ENCODE measurements at places on chromosomes 7 and 10. TPM values are rescaled to one million over a fixed set of nuclear protein-coding genes. Genes with fewer than 3 reads are reported as not detected.
A peak's percentile ranks its signal among the peaks of the same experiment; 100 is the strongest.

DNA sequence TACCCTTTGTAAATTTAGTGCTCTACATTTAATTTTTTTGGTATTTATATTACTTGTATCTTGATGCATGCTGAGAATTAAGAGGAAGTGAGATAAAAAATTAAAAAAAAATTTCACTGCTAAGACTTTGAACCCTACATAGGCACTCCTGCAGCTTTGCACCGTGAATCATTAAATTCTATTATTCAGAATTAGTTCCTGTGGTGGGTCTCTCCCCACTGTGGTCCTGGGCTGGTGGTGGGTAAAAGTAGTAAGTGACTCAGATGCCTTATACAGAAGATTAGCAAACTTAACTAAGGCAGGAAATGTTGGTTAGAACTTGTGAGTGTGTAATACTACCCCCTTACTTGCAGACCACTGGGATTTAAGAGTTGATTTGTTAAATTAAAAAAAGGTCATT lies 72.6 kb downstream of the AP3M1 start:
- DNase-seq = no peak

DNA sequence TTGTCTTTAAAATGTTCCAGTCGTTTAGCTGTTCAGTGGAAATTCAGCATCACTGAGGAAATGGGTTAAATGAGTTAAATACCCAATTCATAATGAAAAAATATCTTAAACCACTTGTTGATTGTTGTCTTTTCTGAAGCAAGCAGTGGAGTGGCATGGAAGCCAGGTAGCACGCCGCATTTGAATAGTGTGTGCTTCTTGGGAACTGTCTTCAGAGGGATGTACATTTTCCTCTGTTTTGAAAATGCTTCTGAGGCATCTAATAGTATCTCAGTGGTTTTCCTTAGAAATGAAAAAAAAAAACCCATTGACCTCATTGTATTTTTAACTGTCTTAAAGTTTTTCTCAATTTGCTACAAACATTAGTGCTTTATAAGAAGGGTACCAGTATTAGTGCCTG lies 28.1 kb downstream of the C10orf53 start:
- DNase-seq = no peak

DNA sequence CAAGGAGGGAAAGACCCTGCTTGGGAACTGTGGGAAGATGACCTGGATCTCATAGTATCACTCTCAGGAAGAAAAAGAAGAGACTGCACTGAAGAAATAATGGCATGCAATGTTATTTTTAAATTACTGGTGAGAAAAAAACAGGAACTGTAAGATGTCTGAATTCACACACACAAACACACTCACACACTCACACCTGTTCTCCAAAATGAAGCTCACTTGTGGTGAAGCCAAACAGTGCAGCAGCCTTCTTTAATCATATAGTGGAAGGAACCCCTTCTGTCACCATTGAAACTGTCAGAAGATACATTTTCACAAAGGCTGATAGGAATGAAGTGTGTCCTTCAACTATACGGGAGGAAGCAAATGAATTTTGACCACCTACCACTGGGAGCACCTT lies 156.5 kb upstream of the GHITM start:
- no peak for DNase-seq

DNA sequence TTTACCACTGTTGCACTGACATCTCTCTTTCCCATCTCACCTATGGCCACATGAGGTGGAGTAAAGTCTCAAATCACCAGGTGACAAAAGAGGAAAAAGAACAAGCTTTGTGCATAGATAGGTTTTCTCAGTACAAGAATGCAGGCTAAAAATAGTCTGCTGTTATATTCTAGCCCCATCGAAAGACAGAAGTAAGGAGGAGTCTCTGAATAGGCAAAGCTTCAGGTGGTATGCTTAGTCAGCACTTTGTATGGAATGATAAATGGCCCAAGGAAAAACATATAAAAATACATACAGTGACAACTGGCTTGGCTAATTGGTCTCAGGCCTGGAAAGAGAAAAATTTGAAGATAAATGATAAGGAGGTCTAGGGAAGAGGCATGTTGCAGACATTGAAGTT lies 39.6 kb upstream of the KCND2 start:
- DNase-seq = no peak

DNA sequence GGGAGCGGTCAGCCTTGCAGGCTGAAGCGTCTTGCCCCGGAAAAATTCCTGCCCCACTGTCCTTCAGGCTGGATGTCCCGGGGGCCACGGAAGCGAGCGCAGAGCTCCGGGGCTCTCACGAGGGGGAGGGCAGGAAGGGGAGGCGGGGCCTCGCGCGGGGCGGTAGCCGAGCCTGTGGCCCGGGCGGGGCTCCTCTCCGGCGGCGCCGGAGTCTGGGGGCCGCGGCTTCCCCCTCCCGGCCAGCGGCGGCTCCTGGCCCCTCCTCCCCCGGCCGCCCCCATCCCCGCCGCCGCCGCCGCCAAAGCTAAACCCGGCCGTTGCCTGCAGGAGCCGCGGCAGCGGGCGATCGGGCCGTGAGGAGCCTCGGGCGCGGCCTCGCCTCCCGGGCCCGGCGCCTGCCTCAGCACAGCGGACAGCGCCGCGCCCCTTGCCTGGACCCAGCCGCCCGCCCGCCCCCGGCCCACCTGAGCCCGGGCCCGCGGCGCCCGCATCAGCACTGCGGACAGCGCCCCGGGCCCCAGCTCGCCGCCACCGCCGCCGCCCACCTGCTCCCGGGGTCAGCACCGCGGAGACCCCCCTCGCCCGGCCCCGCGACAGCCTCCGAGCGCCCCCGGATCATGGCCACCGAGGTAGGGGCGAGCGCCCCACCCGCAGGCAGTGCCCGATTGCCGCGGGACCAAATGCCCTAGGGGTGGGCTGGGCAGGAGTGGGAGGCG lies at the start of gene GOLGA7B:
TSS of gene GOLGA7B (plus strand) at position 157 of the 716 bp plus-strand sequence. CDS start at position 618, 461 bp downstream.
- peak; percentile 61 for DNase-seq

- no peak for DNase-seq
These were observed 207.8 kb downstream of the WDR37 start for GRCh38 chr10:1264001-1264400.

GRCh38 chr10:26987851-26988250 lies 112.4 kb downstream of the ANKRD26 start:
- no peak for DNase-seq

DNA sequence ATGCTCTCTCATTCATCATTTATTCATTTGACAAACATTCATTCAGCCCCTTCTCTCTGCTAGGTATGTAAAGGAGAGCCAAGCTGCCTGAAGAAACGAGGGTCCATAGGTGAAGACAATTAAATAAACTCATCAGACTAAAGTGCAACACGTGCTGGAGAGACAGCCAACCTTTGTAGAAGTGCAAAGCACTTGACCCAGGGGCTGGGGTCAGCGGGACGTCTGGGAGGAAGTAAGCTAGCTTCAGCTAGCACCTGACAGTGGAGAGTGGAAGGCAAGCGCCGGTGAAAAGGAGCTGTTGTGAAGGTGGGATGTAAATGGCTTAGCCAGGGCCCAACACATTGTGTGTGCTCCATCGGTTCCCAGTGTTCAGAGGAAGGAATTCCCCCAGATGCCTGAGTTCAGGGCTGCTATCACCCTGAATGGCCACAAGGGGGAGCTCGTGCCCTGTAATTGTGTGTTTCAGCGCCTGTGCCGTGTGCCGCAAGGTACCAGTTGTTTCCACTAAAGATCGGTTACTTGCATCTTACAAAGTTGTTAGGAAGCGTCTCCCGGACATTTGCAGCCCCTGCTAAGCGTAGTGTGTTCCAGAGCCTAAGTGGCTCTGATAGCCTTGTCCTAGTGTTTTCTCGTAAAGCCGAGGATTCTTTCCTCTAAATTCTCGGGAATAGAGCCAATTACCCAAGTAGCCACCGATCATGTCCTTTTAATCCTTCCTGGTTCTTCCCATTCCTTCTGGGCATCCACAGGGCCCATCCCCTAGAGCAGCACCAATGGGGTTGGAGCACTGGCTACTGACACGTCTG lies 30.6 kb downstream of the TLX1 start:
- peak; percentile 71 for DNase-seq

Gene AKR1C2
- total RNA-seq = 3.8 TPM

Gene TMEM229A
- total RNA-seq = not detected

- no peak for DNase-seq
These were observed 60.0 kb downstream of the POLR1F start for GRCh38 chr7:19648791-19649190.

DNA sequence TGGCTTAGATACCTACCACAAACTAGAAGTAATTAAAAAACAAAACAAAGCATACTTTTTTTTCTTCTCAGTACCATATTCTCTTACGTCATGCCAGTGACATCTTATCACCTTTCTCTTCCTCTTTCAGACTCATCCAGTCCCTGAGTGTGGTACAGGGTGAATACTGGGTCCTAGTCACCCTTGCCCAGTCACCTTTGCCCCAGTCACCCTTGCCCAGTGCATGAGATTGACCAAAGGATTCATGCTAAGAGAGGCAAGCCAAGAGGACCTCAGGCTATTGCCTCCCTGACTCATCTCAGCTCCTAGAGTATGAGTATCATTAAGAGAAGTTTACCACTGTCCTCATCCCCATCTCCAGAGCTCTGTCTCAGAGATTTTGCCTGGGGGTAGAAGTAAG lies 10.0 kb upstream of the TSPAN12 start:
- no peak for DNase-seq

Gene TSPAN33
- total RNA-seq = 6.6 TPM

DNA sequence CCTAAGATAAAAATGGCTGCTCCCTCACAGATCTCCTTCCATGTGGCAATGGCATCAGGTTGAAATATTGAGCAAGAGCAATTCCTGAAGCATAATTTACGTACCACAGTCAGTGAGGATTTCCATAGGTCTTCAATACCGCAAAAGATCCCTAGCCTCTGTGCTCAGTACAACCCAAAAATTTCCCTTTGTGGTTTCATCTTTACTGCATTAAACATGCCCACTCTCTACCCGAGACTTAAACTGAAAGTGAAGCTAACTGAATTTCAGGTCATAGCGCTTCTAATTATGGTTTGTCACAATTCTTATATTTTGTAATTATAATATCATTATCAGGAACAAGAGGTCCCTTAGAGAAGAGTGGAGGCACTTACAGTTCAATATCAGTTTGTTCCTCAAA lies 1071.1 kb downstream of the XPNPEP1 start:
- DNase-seq = no peak

Gene GDF2
- not detected for total RNA-seq

- DNase-seq = no peak
These were observed 390.0 kb downstream of the ARL4A start for GRCh38 chr7:13077466-13077865.

GRCh38 chr7:141477865-141478264 lies 73.3 kb upstream of the AGK start:
- no peak for DNase-seq

Gene IRF5
- total RNA-seq = not detected

- DNase-seq = no peak
These were observed 21.3 kb upstream of the HSPB1 start for GRCh38 chr7:76281006-76281705.

Gene PNLIP
- not detected for total RNA-seq

- no peak for DNase-seq
These were observed 49.7 kb downstream of the PPP1R9A start for GRCh38 chr7:94957061-94957460.

DNA sequence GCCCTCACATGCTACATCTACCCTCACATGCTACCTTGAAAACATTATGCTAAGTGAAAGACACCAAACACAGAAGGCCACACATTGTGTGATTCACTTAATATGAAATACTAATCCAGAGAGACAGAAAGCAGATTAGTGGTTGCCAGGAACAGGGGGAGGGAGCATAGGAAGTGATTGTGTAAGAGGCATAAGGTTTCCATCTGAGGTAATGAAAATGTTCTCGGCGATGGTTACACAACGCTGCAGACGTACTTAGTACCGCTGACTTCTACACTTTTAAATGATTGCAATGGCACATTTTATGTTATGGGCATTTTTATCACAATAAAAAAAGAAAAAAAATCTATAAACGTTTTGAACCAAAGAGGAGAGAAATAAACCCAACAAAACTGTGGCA lies 742.3 kb downstream of the TYW1 start:
- DNase-seq = no peak

Gene FAM131B
- total RNA-seq = 111 TPM

- peak; percentile 82 for DNase-seq
These were observed 16.2 kb downstream of the LDB3 start for GRCh38 chr10:86684331-86685097.

DNA sequence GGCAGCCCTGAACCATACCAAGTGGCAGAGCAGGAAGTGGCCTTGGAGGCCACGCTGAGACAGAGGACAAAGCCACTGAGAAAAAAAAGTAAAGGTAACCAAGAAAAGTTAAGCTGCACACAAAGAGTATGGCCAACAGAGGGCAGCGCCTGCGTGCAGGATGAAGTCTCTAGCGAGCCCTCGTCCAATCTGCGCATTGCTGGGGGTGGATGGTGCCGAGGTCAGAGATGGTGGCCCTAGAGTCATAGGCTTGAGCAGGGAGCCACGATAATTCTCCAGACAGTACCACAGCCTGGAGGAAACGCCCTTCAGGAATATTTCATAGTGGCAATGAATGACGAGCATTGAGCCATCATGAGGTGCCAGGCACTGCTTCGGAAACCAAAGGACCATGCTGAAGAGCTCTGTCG lies 9.7 kb downstream of the ATP6V0E2 start:
- peak; percentile 65 for DNase-seq

- no peak for DNase-seq
These were observed 20.3 kb downstream of the CELF2 start for GRCh38 chr10:11037991-11038390.

Gene TDRD1
- total RNA-seq = not detected

Gene PON3
- not detected for total RNA-seq

GRCh38 chr10:12430406-12430982 lies 81.1 kb downstream of the CAMK1D start:
- DNase-seq = no peak

DNA sequence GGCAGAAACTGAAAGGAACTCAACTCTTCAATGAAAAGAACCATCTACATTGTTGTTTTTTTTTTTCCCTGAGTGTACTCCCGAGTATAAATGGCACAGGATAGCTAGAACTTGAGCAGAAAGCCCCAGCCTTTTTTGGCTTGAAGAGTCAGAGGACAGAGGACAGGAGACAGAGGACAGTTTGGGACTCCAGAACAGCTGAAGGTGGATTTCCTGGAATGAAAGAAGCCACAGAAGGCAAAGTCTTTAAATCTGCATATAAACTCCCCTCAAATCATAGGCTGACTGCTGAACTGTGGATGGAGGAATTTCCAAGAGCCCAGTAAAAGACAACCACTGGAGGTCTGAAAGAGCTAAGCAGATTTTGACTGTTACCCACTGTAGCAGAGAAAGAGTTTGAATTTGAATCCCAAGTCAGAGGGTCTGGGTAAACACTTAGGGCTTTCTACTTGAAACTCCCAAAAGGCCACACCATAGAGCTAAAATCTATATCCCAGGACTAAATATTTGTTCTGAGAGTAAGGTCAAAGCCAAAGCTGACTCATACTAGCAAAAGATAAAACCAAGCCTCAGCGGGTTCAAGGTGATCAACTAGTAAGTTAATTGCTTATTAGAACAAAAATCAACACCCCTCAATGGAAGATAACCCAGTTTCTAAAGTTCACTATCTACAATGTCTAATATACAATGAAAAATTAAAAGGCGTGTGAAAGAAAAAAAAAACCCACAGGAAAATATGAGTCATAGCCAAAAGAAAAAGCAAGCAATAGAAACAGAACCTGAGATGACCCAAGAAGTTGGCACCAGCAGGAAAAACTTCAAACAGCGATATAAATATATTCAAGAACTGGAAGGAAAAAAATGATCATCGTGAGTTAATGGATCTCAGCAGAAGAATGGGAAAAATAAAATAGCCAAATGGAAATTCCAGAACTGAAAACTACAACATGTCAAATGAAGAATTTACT lies 1.8 kb upstream of the OPN1SW start:
- no peak for DNase-seq

Gene CCDC186
- 15.7 TPM for total RNA-seq

- no peak for DNase-seq
These were observed 10.6 kb upstream of the SAMD8 start for GRCh38 chr10:75100764-75101291.

Measured in glutamatergic neuron (in vitro differentiated cells).